ENCODE measurements at places on chromosomes 1 and 21.

GRCh38 chr1:83791821-83792437 lies 207.0 kb downstream of the TTLL7 start:
- DNase-seq, result no peak

DNA sequence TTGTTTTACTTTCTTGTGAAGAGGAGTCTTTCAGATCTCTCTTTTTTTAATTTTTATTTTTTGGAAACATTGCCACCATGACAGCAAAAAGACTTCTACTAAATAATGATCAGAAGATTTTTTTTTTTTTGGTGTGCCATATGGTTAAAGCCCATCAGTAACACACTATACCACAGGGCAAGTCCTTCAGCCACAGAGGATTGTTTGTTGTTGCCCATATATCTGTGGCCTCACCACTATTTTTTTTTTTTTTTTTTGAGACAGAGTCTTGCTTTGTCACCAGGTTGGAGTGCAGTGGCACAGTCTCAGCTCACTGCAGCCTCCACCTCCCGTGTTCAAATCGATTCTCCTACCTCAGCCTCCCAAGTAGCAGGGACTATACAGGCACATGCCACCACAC lies 29.2 kb downstream of the UAP1 start:
- DNase-seq, result no peak

- no peak for DNase-seq
Measured at GRCh38 chr1:96842215-96842614, 120.6 kb downstream of the PTBP2 start.

GRCh38 chr21:46156678-46157077 lies 1.3 kb upstream of the FTCD start:
- no peak for DNase-seq

DNA sequence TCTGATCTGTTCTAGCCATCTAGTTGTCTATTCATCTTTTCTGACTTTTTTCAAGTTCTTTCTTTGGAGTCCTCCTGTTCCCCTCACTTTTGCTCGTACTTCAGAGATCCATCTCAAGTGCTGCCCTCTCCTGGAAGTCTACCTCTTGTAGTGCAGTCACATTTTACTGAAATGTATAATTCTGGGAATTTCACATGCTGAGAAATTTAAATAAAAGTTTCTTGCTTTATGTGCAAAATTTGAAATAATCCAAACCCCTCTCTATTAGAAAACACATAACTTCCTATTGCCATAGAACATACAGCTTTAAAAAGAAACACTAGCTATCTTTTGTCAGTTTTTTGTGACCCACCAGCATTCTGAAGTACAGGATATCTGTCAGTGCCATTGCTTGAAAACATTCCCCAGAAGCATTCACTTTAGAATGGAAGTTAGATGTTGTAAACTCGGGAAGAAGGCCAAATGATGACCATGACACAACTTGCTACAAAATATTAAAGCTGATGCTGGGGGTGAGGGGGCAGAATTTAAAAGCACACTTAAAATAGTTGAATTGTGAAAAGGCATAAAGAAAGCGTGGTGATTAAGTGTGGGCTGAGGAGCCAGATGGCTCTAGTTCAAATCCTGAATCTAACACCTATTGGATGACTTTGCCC lies 22.0 kb downstream of the RLF start:
- DNase-seq, result peak; percentile 39
